ENCODE measurements at places on chromosomes 1 and 21. TPM values are rescaled to one million over a fixed set of nuclear protein-coding genes. Genes with fewer than 3 reads are reported as not detected.

GRCh38 chr1:32859915-32860314 is 10.8 kb downstream of the FNDC5 start:
- no peak for DNase-seq

DNA sequence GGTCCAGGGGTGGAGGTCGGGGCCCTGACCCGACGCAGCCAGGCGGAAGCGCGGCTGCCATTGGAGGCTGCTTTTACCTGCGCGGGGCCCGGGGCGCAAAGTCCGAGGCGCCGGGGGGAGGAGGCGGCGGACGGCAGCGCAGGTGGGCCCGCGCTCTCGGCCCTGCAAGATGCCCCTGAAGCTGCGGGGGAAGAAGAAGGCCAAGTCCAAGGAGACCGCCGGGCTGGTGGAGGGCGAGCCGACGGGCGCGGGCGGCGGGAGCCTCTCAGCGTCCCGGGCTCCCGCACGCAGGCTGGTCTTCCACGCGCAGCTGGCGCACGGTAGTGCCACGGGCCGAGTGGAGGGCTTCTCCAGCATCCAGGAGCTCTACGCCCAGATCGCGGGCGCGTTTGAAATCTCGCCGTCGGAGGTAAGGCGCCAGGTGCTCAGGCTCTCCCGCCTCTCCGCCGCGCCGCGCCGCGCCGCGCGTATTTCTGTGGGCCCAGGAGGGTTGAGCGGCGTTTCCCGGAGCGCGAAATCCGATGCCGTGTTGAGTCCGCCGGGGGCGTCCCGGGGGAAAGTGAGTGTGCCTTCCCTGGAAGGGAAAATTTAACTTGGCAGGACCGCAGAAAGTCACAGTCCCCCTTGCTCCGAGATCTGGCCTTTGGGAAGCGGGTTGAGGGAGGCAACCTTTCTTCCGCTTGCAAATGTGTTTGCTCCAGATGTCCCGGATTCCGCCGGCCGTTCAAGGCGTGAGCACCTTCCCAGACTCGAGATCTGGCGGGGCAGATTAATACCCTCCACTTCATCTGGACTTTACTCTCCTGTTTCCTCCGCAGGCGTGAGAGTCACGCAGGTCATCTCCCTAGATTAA is at the start of gene GIPC2:
GIPC2 (plus strand) TSS at position 41 of the 853 bp plus-strand sequence; CDS start at position 170, 129 bp downstream.
- DNase-seq, result no peak

GRCh38 chr1:234331507-234331906 is 41.7 kb upstream of the COA6 start:
- DNase-seq, result no peak

DNA sequence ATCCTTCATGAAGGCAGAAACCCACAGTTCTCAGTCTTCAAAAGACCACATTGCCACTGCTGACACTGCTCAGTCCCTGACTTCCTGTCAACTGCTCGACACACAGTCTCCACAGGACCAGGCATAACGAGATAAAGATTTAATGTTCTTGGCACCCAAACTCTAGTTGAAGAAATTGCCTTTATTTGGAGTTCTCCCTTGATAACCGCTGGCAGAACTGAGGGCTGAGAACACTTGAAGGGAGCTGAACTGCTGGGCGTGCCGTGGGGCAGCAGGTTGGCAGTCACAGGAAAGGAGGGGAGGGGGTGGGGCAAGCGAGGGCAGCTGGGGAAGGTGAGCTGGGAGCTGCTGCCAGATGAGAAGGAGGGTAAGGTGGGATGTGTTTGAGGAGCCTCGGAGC is 15.9 kb downstream of the HENMT1 start:
- no peak for DNase-seq

DNA sequence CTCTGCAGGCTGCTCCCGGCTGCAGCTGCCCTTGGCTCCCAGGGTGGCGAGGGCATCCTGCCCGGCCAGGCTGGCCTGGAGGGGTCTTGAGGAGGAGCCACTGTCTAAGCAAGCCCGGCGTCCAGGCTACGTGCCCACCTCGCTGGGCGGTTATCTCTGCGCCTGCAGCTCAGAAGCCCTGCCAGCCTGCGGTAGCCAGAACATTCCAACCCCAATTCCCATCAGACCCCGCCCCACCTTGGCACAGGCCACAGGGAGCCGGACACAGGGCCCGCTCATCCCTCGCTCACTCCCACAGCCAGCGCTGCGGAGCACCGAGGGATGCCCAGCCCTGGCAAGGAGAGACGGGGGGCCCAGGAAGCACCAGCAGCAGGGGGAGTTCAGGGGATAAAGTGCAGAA is 53.9 kb downstream of the MEGF6 start:
- DNase-seq, result no peak

- no peak for DNase-seq
Observed at GRCh38 chr1:204733289-204733688, 47.8 kb upstream of the LRRN2 start.

- DNase-seq, result no peak
Observed at GRCh38 chr1:40067023-40067422, 26.5 kb downstream of the CAP1 start.

GRCh38 chr1:232943679-232944252 is 6.6 kb upstream of the NTPCR start:
- DNase-seq, result no peak

GRCh38 chr1:81873946-81874345 is 73.2 kb downstream of the ADGRL2 start:
- DNase-seq, result no peak

DNA sequence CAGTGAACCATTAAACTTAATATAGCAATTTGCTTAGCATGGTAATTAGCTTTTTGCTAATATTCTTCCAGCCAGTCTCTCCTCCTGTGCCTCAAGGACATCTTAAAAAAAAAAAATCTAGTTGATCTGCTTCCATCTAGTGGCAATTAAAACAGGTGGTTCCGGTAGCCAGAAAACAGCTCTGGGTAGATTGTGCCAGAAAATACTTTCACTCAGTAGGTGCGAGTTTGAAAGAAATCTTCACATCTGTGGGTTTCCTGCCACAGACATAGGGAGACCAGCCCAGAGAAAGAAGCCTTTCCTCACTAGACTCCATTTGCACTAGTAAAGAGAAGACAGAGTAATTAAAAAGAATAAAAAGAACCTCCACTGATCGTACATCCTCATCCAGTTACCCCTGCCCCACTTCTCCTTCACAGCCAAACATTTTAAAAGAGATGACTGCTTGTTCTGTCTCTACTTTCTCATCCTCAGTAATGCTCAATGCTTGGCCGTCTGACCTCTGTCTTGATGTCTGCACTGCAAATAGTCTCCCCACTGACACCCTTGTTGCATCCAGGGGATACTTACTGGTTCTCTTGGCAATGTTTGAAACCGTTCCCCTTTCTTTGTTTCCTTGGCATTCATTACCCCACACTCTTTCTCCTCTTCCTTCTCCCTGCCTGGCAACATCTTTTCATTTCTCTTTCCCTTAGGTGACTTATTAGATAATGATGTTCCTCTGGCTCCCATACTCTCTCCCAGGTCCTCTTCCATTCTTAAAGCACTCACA is 16.9 kb downstream of the SELL start:
- no peak for DNase-seq

DNA sequence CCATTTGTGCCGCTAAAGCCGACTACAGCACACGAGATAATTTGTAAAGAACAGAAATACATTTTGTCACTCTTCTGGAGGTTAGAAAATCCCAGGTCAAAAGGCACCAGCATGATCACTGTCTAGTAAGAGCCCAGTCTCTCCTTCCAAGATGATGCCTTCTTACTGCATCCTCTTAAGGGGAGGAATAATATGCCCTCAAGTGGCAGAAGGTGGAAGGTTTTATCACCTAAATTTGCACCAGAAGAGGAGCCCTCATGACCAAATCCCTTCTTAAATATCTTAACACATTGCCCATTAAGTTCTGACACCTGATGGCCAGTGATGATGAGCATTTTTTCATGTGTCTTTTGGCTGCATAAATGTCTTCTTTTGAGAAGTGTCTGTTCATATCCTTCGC is 326.7 kb upstream of the RGS18 start:
- no peak for DNase-seq

DNA sequence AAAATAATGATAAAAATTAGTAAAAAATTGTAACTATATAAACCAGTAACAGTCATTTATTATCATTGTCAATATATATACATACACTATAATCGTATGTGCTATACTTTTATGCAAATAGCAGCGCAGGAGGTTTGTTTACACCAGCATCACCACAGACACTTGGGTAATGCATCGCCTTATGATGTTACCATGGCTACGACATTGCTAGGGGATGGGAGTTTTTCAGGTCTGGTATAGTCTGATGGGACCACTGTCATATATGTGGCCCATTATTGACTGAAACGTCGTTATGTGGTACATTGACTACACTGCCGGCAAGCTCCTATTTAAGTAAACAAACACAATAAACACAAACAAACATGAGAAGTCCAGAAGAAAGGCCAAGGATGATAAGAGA is 45.6 kb downstream of the KCNK1 start:
- no peak for DNase-seq

DNA sequence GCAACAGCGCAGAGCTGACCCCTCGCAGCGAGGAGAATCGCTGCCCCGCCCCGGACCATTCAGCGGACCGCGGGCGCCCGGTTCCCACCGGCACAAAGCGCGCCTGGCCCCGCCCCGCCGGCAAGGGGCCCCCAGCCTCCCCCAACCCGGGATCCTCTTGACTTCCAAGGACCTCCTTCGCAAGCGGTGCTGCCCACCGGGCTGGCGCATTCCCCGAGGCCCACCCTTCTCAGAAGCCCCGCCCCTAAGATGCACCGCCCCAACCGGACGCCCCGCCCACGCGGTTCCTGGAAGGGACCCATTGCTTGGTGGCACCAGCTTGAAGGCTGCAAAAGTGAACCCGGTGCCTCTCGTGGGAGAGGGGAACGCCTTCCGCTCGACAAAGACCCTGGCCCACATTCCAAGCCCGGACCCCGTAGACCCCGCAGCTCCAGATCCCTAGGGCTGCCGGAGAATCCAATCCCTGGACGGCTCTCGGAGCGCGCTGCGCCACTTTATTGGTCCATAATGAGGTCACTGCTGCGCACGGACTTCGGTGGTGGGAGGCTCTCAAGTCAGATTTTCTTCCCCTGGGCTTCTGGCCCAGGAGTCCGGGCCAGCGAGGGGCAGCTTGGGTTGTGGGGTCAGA is 2.0 kb downstream of the HES3 start:
- no peak for DNase-seq

GRCh38 chr1:244047621-244048255 is 3.3 kb upstream of the ZBTB18 start:
- DNase-seq, result peak; percentile 88

- no peak for DNase-seq
Observed at GRCh38 chr1:159921251-159921650, 4.1 kb downstream of the TAGLN2 start.

DNA sequence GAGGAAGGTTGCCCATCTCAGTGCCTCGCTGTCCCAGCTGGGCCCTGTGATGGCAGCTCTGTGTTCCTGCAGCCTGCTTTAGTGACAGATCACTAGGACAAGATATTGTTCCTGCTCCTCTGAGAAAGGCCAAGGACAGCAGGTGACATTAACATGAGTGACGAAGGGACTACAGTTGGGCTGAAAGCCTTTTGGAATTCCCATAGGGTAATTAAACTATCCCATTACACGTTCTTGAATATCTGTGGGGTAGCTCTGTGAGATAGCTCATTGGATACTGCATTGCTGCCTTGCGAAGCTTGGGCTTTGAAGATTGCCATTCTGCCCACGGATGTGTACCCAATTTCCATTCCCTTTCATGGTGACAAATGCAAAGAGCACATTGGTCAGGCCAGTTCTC is 78.2 kb upstream of the COA6 start:
- no peak for DNase-seq

- no peak for DNase-seq
Observed at GRCh38 chr1:38296047-38296446, 249.5 kb upstream of the POU3F1 start.

- DNase-seq, result no peak
Observed at GRCh38 chr1:19311503-19311930, 427 bp downstream of the AKR7A2 start.

DNA sequence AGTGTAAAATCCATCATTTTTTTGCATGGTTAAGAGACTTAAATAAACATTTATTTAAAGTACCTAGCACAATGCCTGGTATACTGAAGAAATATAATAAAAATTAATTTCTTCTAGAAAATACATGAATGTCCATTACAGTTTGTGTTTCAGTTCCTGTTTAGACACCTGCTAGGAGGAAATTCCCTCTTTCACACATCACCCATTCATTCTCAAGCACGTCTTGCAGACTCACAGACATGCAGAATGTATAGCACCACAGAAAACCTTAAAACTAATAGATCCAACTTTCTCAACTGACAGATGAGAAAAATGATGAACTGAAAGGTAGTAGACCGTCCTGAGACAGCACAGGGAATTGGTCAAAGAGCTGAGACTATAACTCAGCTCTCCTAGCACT is 172.2 kb upstream of the C8B start:
- DNase-seq, result no peak

GRCh38 chr1:110481968-110482623 is 31.1 kb downstream of the PROK1 start:
- DNase-seq, result no peak

DNA sequence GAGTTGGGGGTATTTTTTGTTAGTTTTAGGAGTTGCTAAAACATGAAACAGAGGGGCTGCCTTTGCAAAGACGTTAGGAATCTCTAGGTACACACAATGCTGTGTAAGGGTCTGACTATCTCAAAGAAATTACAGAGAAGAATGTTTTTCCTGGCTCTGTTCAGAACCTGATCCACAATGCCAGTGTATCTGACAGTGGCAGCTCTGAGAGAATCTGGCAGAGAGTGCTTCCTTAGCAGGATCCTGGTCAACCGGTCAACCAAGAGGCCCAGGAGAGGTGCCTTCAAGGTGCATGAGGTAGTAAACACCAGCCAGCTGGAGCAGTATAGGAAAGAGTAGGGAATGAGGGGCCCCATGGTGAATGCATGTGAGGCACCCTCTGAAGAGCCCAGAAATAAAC is 40.9 kb upstream of the RGS1 start:
- no peak for DNase-seq

GRCh38 chr21:46635324-46636180 is at the start of gene PRMT2:
TSS of gene PRMT2 (plus strand) at chr21:46635674. CDS start at chr21:46636952, 1,278 bp downstream.
- peak; percentile 73 for DNase-seq

The RGS13 gene
- total RNA-seq, result 2.9 TPM

The TMOD4 gene
- total RNA-seq, result not detected

The PTPN7 gene
- 1.9 TPM for total RNA-seq

The TIE1 gene
- total RNA-seq, result 16.6 TPM

The TENT5C gene
- 2.3 TPM for total RNA-seq

The S100A14 gene
- 1,580 TPM for total RNA-seq

The THEMIS2 gene
- 3.8 TPM for total RNA-seq

The LY9 gene
- 0.68 TPM for total RNA-seq

The ZYG11A gene
- 0.22 TPM for total RNA-seq

The AKNAD1 gene
- total RNA-seq, result 2.6 TPM

The PCSK9 gene
- 6.5 TPM for total RNA-seq

The DCST1 gene
- 0.19 TPM for total RNA-seq

The INAVA gene
- total RNA-seq, result 45.6 TPM

The FAM72C gene
- 1.2 TPM for total RNA-seq
